ENCODE measurements at places on chromosomes 5 and 9.

DNA sequence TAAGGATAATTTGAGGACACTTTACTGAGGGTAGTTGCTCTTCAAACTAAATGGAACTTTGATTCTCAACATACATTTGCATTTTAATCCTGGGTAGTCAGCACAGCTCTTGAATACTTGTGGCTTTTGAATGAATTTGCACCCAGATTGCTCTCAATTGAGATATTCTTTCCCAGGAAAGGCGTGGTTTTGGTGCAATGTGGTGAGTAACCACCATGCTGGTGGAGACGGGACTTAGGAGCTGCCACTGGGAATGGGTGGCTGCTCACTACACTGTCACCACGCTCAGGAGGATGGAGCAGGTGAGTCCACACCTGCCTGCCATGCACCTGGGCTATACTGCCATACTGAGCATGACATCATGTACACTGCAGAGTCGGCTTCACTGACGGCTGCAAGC is 99.2 kb downstream of the IRX1 start:
- no peak for DNase-seq

- DNase-seq = no peak
These were observed 4.8 kb downstream of the IL9 start for GRCh38 chr5:135890867-135891266.

- no peak for DNase-seq
These were observed 29.2 kb upstream of the ECM2 start for GRCh38 chr9:92564982-92565381.

DNA sequence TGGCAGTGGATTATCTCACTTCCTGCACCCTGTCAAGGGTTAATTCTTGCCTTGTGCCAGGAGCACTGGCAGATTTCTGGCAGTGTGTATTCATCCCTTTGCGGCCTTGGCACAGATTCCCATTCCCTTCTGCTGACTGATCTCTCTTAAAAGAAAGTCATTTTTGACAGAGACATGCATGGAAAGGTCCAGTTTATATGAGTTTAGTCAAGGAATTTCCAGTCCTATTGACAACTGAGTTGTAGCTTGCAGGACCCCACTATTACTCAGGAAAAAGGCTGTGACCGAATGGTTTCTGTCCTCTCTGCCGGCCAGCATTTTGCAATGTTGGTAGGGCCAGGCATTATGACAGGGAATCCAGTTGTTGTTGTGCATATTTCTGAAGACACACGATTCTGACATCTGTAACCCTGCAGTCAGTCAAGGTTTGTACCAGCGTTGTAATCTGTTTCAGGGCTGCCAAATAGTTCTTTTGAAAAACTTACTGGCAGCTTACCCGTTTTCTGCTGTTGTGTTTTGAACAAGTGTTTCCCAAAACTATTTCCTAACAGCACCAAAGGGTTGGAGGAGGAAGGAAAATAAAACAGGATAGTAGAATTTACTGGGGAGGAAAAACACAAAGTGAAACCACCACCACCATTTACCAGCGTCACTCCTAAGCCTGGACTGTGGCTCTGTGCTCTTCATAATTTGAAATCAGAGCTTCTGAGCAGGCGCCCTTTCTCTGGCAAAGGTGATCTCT is 243.4 kb upstream of the KLF4 start:
- DNase-seq = no peak

GRCh38 chr5:169174923-169175322 is 126.0 kb downstream of the SLIT3 start:
- no peak for DNase-seq
